ENCODE measurements at places on chromosomes 3 and 15.
A peak's percentile ranks its signal among the peaks of the same experiment; 100 is the strongest.

DNA sequence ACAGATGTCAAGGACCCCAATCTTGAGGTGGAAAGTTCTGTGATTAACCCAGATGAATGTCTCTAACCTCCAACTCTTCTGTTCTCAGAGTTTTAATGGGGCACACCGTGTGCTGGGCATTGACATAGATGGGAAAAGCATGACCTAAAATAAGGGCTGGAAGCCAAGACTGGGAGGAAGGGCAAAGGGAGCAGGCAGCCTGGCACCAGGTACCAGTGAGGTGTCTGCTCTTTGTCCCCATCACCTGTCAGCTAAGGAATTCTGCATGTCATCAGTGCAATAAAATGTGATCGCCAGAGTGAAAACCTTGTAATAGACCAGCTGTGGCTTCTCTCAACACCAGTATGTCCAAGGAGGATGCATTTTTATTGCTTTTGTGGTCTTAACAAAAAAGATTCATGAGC is 143.5 kb upstream of the TPM1 start:
- no peak for DNase-seq

GRCh38 chr3:71530903-71531530 is 52.5 kb downstream of the FOXP1 start:
- DNase-seq, result no peak

DNA sequence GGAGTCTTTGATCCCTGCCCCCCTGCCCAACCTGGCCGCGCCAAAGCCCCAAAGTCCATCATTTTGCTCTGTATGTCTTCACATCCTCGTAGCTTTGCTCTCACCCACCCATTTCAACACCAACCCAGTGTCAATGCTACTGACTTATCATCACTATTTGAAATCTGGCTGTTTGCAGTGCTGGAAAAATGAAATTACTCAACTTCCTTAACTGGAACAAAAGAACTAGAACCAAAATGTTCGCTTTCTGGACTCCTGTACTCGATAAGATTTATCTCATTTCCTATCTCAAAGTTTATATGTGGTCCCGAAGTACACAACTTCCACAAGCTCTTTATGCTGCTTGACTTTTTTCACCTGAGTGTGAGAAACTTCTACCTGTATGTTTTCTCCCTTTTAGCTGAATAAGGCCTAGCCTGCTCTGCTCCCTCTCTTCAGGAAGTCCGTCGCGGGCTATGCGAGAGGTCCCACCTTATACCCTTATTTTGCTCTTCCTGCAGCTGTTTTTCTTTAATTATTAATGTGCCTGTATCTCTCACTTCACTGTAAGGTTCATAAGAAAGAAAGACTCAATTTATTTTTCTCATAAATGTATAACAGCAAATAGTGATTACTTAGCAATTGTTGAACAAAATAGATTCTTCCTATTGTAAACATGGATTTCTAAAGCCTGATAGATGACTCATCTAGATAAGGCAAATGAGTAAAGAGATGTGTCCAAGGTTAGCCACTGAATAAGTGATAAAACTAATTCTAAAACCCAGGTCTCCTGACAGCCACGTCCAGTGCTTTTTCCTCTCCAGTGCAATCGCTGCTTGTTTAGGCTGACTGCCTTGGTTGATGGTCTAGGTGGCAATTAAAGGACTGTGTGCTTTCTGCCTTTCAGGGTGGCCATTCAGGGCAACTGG is 464.1 kb upstream of the TPRG1 start:
- no peak for DNase-seq

GRCh38 chr3:102180280-102180931 is 254.4 kb upstream of the ZPLD1 start:
- no peak for DNase-seq

- DNase-seq, result no peak
Measured at GRCh38 chr15:94893091-94893490, 661.7 kb downstream of the MCTP2 start.

DNA sequence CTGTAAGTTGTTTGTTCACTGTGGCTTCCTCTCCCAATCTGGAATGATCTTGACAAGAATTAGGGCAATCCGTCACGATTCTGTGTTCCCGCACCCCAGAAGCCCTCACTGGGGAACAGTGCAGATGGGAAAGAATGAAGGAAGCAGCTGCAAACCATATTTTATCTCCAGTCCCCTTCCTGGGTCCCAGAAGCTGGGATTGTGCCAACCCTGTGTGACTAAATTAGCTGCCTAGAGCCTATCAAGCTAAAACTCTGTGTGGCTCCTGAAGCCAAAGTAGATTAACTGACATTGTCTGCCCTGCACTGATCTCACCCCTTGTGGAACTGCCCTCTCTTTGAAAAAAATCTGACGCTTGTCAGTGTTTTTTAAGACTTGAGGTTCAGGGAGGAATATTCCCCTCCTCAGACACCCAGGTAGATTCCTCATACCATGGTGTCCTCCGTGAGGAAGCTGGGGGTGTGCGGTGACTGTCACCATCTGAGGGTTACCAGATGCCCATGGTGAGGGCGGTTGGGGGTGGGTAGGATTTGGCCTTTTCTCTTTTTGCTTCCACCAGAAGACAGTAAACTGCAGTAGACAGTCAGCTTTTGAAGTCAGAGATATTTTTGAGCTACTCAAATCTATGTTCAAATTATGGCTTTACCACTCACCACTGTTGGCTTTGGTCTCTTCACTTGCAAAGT is 358.3 kb upstream of the TPM1 start:
- DNase-seq, result no peak

DNA sequence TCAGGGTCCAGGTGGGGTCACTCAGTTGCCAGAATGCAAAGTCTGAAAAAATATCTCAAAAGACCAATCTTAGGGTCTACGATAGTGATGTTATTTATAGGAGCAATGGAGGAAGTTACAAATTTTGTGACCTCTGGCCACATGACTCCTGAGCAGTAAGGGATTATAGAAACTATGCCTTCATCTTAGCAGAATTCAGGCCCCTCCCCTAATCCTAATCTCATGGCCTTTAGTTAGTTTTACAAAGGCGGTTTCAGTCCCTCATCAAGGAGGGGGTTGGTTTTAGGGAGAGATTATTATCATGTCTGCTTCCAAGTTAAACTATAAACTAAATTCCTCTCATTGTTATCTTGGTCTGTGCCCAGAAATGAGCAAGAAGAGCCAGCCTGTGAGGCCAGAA is 5.9 kb upstream of the DCP1A start:
- no peak for DNase-seq

DNA sequence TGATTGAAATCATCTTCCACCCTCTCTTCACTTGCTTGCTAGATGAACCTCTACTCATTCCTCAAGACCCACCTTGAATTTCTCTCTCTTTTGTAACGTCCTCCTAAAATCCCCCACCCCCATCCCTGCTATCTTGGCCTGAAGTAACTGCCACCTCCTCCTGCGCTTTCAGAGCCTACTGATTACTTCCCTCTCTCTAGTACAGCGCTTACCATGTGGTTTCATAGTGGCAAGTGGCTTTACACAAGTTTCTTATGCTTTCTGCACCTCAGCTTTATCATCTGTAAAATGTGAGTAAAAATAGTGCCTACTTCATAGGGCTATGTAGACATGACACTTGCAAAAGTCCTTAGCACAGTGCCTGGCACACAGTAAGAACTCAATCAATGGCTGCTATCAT is 28.7 kb upstream of the DAZL start:
- no peak for DNase-seq

DNA sequence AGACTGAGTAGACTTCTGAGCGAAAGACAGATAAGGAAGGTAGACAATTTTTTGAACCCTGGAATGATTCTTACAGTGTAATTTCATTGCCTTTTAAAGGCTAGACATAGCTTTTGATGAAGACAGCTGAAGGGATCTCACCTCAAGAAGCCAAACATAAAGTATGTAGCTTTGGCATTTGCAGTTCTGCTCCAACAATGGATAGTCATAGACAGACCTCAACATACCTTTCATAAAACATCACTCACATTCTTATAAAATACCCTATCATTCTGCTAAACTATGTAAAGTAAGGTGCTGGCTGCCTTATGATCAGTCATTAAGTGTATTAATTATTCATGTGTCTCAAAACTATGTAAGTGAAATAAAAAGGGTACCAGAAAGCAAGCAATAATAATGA is 70.0 kb downstream of the UBE3A start:
- DNase-seq, result no peak

- DNase-seq, result no peak
Measured at GRCh38 chr3:52742418-52743041, 28.2 kb downstream of the NEK4 start.

DNA sequence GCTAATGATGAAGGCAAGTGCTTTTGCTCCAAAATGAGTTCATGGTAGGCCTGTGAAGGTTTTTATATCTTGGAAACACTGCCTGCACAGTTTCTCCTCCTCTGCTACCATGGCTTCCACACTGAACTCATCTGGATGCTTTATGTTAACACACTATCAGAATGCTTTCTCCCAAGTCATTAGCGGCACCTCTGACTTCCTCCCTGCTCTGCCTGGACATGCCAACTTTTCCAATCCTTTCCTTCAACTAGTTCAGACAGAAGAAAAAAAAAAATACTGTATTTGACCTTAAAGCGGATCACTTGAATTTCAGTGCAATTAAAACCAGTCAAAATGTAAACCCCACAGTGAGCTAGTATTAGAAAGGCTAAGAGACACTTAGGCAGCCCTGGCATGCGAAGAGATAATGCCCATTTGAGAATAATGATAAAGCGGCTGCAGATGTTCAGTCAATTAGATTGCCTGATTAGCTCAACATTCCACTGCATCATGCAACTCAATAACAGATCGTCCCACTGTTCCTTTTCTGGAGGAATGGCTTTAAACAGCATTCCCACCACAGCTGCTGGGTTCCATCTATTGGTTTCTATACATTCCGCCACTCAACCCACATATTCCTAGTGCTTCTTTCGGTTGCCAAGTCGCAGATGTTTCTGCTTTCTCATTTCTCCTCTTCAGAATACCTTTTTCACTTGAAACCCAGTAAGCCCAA is 51.7 kb downstream of the CNTN3 start:
- DNase-seq, result no peak

DNA sequence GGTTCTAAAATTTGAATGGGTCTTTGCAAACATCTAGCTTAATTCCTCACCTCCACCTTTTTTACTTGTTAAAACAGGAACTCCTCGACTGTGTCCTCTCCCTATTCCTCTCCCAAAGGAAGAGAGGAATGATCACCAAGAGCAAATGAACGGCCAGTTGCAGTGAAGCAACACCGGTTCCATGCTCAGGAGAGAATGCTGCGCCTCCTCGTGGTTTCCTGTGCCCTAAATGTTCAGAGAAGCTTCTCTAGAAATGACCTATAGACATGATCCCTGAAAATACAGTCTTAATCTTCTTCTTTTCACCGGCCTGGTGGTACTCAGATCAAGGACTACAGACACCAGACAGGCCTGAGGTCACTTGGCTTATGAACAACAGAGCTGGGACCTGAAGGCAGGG is 65.1 kb upstream of the GUCA1C start:
- no peak for DNase-seq

DNA sequence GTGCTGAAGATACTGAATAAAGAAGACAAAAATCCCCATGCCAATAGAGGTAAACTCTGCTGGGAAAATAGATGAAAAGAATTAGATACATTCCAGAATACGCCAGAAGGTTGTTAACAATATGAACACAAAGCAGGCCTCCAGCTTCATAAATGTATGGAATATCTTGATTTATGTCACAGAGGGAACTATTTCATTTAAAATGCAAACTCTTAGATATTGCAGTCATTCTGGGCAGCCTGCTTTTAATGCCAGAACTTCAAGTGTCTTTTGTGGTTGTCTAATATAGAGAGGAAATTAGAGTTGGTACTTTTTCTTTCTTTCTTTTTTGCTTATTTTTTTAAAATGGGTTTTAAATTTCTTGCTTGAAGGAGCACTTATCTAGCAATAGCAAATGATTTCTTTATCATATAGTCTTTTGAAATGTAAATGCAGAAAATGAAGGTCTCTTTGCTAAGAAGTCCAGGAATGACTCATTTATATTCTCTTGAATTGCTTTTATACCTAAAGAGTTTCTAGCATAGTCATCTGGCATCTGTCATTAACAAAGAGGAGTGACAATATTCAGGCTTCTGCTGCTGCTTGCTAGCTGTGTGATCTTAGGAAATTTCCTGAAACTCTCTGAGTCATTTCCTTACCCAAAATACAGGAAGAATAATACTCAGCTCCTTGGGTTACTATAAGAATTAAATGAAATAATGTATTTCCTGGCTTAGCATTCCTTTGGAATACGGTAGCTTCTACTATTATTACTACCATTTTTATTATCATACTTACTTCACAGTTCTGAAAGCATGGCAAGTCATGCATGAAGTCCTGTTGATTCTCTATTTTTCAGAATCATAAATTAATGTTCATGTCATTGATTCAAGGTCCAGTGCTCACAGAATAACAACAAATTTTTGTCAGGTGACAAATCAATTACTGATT is 527.6 kb downstream of the DIPK2A start:
- DNase-seq, result no peak

- no peak for DNase-seq
Measured at GRCh38 chr3:124034016-124034843, 42.3 kb upstream of the ROPN1 start.

GRCh38 chr15:80695099-80695910 is at the start of gene ABHD17C:
ABHD17C (plus strand) TSS chr15:80695310; CDS start chr15:80695430, 120 bp downstream.
- DNase-seq, result peak; percentile 24

GRCh38 chr3:195802261-195802701 is 9.4 kb downstream of the MUC4 start:
- no peak for DNase-seq

DNA sequence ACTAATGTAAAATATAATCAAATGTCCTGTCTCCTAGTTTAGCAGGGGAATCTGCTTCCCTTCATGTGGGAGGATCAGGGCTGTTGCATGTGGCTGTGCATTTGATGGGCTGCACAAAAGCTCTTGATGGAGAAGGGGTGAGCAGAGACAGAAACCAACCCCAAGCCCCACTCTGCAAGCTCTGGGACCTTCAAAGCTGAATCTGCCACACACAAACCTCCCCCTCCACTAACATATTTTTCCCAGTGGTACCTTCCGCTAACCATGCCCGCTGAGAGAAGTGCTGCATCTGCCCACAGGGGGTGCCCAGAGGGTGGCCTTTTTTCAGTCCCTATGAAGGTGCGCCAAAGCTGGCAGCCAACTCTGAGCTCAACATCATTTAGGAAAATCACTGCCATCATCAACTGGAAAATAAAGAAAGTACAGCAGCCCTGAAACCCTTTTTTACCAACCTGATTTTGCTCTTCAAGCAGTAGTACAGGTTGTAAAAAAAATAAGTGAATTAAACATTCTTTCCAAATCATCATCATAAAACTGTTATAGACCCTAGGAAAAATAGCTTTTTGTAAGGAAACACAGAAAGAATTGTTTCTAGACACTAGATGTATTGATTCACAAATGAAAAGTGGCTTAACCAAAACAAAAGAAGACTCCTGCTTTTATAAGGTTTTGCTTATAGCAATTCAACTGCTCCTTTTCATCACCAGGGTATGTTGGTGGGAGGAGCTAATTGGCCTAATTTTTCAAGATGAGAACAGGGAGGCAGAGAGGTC is 97.0 kb downstream of the HHLA2 start:
- DNase-seq, result no peak

GRCh38 chr3:11143476-11143875 is 10.8 kb upstream of the HRH1 start:
- DNase-seq, result no peak
